ENCODE measurements at places on chromosomes 3 and 15.

DNA sequence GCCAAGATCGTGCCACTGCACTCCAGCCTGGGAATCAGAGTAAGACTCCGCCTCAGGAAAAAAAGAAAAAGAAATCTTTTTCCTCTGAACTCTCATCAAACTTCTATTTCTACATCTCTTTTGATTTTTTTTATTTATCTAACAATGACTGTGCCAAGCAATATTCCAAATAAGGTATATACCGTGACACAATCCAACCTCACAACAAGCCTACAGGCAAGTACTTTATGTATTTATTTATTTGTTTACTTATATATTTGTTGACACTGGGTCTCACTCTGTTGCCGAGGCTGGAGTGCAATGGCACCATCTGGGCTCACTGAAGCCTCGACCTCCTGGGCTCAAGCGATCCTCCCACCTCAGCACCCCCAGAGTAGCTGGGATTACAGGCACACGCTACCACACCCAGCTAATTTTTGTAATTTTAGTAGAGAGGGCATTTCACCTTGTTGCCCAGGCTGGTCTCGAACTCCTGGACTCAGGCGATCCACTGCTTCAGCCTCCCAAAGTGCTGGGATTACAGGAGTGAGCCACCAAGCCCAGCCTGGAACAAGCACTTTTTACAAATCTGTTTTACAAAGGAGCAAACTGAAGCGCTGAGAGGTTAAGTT, 94.9 kb upstream of the CHD2 start:
- no peak for DNase-seq

DNA sequence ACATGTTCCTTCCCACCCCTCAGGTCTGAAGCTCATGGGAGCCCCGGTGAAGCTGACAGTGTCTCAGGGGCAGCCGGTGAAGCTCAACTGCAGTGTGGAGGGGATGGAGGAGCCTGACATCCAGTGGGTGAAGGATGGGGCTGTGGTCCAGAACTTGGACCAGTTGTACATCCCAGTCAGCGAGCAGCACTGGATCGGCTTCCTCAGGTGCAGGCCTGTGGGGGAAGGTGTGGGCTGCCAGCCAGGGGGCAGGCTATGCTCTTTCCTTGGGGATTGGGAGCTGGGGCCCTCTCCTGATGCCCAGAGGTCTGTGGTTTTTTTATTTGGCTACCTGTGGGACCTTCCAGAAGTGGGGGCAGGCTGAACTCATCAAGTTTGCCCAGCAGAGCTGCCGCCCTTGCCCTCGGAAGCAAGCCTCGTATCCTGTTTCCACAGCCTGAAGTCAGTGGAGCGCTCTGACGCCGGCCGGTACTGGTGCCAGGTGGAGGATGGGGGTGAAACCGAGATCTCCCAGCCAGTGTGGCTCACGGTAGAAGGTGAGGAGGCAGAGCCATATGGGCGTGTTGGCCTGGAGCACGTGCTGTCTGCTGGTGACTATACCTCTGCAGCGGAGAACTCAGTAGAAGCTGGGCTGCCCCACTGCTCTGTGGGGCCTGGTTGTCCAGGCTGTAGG, 2.2 kb downstream of the TYRO3 start:
- DNase-seq, result no peak

DNA sequence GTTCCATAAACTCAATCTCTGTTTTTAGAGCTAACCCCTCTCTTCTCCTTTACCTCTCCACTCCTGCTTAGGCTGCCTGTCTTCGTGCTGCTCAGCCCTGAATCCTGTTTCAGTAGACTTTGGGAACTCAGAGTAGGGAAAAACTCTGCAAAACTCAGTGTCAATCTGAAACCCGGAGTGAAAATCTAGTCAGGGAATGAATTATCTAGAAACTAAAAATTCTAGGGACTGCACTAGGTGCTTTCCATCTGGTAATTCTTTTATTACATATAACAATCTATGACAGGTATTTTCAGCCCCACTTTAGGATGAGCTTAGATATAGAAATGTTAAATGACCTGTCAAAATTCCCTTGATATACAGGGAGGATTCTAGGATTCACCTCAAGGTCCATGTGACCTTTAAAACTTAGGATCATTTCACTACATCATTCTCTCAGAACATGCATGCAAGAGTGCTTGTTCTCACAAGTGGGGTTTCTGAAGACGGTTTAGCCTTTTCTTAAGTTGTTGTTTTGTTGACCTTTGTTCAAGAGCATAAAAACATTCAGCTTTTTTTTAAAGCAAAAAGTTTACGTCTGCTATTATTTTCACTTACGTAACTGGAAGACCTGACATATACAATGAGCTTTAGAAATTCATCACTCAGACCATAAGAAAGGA, 108.2 kb upstream of the MBNL1 start:
- DNase-seq, result no peak

- DNase-seq, result no peak
Measured at GRCh38 chr3:136750897-136751315, 1.3 kb downstream of the STAG1 start.

DNA sequence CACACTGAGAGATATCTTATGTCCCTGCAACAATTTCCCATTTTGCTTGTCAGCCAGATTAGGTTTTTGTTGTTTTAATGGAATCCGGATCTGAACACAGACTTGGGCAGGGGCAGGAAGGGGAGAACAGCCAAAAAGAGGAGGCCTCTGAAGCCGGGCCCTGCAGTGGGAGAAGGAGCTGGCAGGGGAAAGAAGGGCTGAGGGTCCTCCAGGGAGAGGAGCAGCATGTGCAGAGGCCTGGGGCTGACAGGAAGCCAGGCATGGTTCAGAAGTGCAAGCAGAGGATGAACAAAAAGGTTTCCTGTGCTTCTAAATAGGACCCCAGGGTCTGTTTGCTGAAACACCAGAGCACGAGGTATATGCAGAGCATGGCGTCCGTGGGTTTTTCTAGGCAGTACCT, 49.1 kb upstream of the POMGNT2 start:
- no peak for DNase-seq

GRCh38 chr3:126665959-126666657, 11.2 kb upstream of the TXNRD3 start:
- no peak for DNase-seq

Measured in HFF-Myc (cell line).